ENCODE measurements at places on chromosomes 6 and 20.

DNA sequence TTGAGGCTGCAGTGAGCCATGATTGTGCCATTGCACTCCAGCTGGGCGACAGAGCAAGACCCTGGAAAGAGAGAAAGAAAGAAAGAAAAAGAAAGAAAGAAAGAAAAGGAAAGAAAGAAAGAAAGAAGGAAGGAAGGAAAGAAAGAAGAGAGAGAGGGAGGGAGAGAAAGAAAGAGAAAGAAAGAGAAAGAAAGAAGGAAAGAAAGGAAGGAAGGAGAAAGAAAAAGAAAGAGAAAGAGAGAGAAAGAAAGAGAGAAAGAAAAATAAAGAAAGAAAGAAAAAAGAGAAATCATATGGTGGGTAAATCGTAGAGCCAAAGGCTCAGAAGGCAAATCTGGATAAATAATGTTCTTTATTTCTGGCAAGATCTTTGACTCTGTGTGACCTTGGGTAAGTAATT is 53.4 kb downstream of the CD40 start:
- DNase-seq: no peak

DNA sequence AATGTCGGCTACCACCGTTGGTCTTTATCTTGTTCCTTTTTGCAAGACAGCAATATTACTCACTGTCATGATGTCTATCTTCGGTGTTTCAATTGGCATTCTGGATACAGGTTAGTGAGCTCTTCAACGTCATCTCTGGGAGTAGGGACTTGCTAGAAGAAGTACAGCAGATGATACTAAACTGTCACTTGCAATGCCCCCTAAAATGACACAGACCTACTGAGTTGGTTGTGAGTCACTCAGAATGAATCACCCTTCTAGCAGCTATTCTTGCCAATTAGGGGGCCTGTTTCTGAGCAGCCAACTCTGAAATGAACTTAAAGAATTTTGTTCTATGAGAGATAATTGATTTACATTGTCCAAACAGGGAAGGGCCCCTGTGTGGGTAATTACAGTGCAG is 176.5 kb downstream of the SLC16A10 start:
- DNase-seq: no peak

DNA sequence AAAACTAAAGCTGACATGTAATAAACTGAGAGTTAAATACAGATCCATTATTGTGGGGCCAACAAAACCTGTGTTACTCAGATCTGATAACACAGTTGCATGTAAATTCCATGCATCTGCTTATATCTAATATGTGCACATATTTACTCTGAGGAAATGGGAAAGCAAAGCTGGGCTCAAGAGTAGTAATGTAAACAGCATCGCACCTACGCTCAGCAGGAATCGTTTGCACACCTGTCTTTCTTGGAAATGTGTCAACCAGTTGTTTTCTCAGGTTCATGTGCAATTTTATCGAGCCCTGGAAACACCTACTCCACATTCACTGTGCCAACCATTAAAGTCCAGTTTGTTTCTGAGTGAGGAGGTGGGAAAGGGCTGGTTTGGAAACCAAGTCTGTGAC is 80.3 kb upstream of the CNKSR3 start:
- DNase-seq: no peak

- no peak for DNase-seq
These were observed 4.0 kb downstream of the ARID1B start for GRCh38 chr6:156780962-156781853.
